NCI-H2081 treated with DMSO at 0.1 percent for 48 hours (cell line): ENCODE measurements at places on chromosomes 6 and 20.

GRCh38 chr6:154522576-154522975 lies 12.1 kb upstream of the CNKSR3 start:
- no peak for DNase-seq

DNA sequence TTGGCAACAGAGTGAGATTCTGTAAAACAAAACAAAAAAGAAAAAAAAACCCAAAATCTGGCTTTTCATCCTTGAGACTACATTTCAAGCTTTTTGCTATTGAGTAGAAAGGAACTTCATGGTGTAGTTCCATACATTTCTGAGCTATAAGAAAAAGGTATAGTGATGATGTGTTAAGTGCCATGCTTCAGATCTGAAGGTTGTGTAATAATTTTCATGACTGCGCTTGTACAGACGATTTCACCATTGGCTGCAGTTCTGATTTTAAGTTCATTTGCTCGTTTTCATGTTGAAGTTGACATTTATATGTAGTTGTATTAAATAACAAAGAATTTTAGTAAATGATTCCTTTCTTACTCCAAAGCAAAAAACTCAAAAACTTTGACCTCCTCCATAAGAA lies 247.6 kb downstream of the ARID1B start:
- no peak for DNase-seq

GRCh38 chr20:31595654-31596411 lies 9.3 kb upstream of the ID1 start:
- DNase-seq, result no peak

DNA sequence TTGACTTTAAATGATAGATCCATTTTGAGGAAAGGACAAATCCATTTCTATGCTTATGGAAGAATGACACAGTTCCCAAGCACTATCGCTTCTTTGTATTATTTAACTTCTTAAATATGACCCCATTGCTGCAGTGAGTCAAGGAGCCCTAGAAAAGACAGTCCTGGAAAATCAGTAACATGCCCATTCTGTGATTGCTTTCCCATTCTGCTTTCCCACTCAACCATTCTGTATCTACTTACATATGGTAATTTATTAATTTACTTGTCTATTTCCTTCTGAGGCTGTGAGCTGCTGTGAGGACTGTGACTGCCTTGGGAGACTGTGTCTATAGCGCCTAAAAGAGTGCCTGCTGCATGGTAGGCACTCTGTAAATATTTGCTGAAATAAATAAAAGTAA lies 85.4 kb upstream of the TMEM30A start:
- no peak for DNase-seq

- no peak for DNase-seq
These were observed 137.0 kb downstream of the TINAG start for GRCh38 chr6:54445207-54445606.

DNA sequence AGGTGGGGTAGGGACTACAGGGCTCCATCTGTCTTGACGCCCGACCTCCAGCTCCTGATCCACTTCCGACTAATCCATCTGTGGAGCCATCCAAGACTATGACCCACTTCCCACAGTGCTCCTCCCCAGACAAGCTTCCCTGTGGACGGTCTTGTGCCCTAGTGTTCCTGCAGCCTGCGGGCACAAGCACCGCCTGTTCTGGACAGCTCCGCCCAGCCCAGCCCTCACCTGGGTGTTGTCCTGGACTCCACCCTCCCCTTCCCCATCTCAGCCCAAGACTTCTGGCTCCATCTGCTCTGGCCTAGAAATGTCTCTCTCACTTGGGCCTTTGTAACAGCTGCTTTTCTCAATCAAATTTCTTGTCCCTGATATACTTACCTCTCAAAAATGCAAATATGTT lies 102.0 kb downstream of the MAFB start:
- no peak for DNase-seq
